ENCODE measurements at places on chromosomes 2 and 18.

DNA sequence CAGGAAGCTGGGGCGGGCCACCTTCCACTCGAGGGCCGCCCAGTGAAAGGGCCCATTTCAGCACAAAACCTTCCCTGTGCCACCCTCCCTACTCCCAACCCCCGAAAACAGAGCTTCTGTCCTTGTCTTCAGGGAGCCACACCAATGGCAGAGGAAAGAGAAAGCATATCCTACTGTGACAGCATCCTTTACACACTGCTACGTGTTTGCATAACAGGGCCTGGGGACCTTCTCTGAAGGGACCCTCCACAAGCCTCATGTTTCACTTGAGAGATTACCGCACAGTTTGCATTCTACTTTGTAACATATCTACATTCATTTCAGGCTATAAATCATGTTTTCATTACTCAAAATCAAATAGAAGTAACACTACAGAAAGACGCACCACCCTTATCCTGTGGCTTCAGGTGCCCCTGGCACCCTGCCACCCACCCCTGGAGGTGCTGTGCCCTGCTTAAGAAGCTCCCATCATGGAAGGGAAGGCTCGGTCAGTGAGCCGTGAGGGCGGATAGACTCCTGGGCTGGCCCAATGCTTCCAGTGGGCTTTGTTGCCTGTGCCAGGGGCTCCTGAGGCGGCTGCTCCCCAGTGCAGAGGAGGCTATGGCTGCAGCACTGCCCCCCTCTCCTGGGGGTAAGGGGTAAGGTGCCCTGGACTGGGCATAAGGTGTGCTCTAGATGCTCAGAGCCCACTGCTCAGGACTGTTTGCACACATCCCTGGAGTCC lies 52.0 kb downstream of the EIPR1 start:
- ATAC-seq, result no peak

DNA sequence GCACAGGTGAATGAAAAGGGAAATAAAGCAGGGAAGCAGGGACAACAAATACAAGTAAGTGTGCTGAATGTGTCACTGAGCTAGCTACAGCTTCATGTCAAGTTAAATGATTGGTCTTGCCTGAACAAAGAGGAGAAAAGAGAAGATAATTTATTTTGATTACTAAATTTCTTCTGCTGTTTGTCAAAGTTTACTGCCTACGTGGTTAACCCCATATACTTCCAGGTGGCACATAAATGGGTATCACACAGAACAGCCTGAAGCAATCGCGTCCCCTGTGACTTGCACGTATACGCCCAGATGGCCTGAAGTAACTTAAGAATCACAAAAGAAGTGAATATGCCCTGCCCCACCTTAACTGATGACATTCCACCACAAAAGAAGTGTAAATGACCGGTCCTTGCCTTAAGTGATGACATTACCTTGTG lies 434.2 kb downstream of the LRRTM4 start:
- no peak for ATAC-seq

DNA sequence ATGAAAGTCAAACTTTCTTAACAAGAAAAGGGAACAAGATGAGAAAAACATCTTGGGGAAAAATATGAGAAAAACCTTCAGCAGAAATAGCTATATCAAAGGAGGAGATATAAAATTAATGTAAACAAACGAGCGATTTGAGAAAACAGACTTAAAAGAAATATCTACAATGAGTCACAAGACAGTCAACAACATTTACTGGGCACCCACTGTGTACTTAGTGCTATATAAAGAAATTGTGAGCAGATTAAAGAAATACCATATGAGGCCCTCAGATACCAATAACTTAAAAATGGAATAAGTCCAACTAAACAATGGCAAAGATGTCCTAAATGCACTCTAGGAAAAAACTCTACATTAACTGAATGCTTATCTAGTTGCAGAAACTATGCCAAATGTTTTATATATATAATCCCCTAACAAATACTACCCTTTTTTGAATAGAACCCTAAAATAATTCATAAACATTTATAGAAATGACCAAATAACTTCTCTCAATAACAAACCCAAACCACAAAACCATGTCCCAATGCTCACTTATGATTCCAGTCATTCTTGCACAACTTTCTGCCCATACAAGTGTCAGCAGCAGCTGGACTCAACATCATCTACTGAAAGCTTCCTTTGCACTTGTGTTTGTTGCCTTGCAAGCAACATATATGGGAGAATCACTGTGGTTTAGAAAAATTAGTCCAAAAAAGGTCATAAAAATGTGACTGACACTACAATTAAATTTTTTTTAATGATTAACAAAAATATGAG lies 83.5 kb downstream of the COBLL1 start:
- ATAC-seq, result no peak

DNA sequence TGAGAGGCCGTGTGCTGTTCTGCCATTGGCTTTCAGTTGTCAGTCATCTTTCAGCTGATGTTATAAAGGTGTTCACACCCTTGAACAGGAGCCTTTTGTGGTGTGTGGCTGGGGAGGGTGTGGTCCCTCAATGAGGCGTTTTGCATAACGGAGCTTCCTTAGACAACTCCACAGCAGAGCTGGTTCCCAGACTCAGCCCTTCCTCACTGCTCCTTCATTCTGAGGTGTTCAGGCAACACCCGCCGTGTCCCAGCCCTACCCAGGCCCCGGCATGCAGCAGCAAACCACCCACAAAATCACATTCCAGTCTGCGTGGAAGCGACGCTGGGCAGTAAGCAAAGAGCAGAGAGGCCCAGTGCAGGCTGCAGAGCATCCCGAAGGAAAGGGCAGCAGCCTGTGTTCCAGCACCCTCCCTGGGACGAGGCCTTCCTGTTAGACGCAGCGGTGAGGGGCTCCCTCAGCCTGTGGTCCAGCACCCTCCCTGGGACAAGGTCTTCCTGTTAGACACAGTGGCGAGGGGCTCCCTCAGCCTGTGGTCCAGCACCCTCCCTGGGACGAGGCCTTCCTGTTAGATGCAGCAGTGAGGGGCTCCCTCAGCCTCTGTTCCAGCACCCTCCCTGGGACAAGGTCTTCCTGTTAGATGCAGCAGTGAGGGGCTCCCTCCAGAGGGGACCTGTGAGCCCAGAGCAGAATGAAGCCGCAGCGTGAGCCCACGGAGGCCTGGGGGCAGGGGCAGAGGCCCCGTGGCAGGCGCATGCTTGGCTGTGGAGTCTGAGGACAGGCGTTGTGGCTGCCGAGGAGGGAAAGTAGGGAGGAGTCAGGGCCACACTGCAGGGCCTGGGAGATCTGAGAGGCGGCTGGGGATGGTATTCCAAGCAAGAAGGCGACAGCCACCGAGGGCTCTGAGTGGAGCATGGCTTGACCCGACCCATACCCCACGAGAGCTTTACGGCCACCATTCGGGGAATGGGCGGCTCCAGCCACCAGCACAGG lies 201.8 kb upstream of the HDAC4 start:
- ATAC-seq, result no peak

DNA sequence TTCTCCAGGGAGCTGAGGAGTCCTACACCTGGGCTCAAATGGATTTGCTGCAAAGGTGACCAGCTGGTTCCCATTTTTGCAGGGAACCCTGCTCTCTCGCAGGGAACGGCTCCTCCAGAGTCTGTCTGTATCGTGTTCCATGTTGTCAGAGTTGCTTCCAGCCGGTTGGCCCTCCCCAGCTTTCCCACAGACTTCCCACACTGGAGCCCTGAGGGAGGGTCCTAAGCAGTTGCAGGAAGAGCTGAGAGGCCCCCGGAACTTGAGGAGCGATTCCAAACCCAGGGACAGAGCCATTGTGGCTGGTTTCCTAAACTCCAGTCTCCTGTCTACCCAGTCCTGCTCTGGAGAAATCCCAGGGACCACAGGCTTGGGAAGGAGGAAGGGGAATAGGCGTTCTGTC lies 121.7 kb upstream of the PPP1CB start:
- ATAC-seq, result no peak

DNA sequence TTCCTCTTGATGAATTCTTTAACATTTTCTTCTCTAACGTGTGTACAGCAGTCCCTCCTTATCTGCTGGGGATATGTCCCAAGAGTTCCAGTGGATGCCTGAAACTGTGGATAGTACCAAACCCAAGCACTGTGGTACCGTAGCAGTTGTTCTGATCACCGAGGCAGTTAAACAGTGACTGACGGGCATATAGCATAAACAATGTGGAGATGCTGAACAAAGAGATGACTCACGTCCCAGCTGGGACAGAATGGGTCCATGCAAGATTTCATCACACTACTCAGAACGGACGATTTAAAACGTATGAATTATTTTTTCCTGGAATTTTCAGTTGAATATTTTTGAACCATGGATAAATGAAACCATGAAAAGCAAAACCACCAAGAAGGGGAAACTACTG lies 54.5 kb upstream of the SPAG16 start:
- ATAC-seq, result no peak

DNA sequence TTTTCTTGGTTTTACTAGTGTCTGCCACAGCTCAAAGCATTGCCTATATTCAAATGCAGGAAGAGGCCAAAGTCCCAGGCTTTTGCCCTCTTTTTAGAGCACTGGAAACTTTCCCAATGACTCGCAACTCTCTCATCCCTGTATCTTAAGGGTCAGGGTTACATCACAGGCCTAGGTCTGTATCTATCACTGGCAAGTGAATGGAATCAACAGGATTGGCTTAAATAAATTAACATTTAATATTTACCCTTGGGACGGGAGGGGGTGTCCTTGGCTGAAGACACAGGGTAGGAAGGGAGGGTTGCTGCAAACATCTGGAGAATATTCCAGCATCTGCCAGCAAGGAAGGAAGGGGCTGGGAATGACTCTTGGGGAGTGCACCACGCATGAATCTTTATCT lies 242.6 kb downstream of the SLC4A3 start:
- ATAC-seq, result no peak

DNA sequence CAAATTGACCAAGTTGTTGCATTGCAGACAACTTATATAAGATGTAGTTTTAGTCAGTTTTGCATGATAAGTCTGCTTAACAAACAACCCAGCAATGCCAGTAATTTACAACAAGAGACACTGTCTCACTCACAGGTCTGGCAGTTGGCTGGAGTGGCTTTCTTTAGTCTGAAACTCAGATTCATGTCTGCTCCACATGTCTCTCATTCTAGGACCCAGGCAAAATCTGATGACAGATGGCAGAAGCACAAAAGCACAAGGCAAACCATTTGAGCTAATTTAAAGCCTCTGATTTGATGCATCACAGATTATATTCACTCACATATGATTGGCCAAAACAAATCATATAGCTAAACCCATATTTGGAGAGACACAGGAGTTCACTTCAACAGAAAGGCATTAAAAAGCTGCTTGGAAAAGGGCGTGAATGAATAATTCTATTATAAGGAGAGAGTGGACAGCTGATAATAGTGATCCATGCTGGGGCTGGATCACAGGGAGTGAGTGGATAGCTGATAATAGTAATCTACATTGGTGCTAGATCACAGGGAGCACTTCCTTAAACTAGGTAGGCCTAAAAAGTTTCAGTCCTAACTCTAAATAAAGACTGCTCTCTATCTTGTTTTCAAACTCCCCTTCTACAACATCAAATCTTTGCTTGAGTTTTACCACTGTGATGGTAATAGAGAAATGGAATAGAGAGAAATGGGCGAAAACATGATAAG lies 593.2 kb upstream of the ZNF804A start:
- no peak for ATAC-seq

DNA sequence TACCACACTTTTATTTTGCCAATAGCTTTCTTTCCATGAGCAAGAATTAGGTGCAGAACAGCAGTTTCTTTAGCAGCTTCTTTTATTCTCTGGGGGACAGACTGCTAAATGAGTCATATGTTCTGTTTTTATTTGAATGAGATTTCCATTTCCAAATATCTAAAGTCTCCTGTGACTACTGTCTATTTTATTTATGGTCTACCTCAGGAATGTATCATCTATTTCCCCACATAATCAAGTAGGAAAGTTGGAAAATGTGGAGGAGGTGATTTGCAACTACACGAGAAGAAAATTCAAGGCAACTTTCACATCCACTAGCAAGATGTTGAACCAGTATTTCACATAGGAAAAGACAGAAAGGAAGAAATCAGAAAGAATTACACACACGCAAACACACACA lies 139.9 kb upstream of the MEX3C start:
- ATAC-seq, result no peak

DNA sequence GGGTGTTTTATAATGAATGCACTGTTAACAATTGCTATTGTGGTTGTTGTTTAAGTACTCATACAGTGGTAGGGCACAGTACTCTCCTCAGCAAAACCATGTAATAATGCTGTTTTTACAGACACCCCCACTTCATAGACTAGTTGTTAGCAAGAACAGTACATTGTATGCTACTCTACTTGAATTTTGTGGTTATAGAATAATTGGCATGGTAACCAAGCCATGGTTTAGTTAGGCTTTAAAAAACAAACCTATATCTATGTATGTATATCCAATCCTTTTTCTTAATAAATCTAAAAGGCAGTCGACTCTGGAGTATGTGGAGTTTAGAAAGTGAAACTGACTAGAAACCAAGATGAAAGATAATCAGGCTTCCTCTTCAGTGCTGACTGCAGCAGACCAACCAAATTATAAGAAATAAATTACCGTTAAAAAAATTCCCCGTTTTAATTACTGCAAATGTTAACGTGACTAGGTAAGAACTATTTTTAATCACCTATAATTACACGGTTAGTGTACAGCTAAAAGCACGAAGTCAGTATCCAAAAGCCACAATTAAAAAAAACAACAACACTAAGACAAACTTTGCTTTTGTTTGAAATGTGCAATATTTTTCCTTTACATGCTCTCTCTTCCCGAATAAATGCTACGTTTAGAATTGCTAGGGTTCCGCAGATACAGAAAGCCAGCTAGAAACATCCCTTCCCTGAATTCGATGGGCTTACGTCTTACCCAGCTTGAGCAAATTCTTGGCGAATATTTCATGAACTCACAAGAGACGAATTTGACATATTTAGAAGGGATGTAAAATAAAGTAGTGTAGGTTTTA lies 113.3 kb upstream of the SERTAD2 start:
- ATAC-seq, result no peak

- no peak for ATAC-seq
Measured at GRCh38 chr2:14516844-14517243, 115.7 kb upstream of the LRATD1 start.

DNA sequence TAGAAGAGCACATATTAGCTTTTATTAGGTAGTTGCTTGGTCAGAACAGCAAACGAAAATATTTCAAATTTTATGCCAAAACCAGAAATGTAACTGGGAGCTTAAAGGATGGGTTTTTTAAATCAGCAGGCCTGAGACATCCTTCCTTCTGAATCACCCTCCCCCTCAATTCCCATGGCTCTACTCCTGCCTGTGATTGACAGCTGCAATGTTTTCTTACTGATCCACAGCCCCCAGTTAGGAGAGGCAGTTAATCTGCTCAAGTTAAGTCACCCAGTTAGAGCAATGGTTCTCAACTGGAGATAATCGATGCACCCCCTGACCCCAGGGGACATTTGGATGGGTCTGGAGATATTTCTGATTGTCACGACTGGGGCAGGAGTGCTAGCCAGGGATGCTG lies 24.9 kb downstream of the KCTD18 start:
- no peak for ATAC-seq

- ATAC-seq, result peak; percentile 51
Measured at GRCh38 chr2:187319441-187320108, 128.5 kb downstream of the CALCRL start.

DNA sequence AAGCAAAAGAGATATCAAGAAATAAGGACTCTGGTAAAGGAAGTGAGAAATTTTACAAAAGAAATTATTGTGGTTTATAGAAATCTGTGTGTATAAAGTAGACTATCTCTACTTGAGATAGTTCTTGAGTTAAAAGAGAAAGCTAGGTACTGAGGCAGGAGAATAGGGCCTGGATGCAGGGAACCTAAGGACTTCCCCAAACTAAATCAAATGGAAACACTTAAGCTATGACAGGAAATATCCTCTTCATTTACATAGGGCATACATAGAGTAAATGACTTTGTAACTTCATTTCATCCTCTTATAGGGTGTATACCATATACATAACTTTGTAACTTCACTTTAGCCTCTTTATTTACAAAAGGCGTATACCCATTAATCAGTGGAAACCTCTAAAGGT lies 219.2 kb upstream of the RGPD4 start:
- ATAC-seq, result no peak
